ENCODE measurements at places on chromosomes 5 and 9.

DNA sequence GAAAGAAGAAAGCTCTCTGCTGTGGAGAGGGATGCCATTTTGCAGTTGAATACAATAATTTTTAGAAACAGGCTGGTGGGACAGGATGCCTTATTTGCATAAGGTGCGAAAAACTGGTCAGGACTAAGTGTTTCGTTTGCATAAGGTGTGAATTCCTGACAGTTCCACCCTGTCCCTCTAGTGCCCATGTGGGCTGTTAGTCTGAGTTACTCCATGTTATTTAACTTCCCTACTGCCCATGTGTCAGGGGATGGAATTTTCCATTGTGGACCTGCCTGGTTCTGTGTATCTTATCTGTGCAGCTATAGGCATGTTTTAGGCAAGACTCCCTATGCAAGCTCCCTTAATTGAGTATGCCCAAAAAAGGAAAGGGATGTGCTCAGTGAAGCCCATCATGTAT lies 35.3 kb upstream of the NFIL3 start:
- DNase-seq: no peak

DNA sequence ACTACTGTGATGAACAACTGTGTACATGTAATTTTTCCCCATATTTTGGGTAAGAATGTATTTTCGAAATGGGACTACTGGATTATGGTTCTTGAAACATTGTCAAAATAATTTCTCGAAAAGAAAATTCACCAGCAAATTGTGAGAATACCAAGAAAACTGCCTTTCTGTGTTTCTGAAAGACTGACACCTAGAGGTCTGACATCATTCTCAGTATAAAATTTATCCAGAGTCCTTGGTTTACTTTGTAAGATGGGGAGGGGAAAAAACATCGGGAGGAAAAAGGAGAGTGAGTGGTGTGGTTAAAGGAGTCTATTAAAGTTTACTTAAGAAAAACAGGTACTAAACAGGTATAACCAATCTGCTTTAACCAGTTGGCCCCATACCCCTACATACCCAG lies 149.2 kb downstream of the CEP120 start:
- DNase-seq: no peak

DNA sequence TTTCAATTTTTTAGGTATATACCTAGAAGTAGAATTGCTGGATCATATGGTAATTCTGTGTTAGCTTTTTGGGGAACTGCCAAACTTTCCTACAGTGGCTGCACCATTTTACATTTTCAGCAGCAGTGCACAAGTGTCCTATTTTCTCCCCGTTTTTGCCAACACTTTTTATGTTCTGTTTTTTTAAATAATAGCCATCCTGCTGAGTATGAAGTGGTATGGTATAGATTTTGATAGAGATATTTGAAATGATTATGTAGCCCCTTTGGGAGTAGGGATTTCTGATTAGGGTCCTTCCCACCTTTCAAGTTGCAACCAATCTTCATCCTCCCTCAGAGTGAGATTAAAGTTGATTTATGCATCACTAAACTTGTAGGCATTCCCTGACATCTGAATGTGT lies 76.5 kb downstream of the ARHGEF28 start:
- no peak for DNase-seq

GRCh38 chr9:134895908-134896833 lies 15.6 kb downstream of the FCN2 start:
- DNase-seq: no peak

- no peak for DNase-seq
These were observed 18.7 kb upstream of the WNT8A start for GRCh38 chr5:138065102-138065501.

DNA sequence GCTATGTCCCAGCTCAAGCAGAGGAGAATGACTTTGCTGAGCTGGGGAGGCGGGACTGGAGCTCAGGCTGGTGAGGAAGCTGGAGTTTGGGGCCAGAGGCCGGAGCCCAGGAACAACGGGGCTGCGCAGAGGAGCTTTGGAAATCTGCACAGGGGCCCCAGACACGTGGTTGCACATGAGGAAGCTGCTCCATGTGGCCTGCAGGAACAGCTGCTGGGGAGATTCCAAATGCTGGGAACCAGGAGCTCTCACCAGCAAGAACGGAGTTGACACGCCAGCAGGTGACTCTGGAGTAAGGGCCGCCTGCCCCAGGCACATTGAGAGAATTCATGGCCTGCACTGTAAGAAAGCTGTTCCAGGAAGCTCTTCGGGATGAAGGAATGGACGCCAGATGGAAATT lies 91.0 kb downstream of the OLFM1 start:
- DNase-seq: no peak

DNA sequence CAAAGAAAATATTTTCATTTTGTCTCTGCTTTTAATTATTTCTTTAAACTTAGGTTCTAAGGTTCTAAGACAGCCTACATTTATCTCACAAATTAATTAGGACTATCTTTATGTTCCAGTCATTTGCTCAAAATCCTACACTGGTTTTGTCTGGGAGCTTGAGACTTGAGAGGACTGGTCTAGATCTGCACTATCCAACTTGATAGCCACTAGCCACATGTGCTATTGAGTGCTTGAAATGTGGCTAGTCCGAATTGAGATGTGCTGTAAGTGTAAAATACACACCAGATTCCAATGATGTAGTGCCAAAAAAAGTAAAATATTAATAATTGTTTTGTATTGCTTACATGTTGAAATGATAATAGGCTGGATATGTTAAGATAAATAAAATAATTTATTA lies 7.2 kb downstream of the CDC37L1 start:
- no peak for DNase-seq

DNA sequence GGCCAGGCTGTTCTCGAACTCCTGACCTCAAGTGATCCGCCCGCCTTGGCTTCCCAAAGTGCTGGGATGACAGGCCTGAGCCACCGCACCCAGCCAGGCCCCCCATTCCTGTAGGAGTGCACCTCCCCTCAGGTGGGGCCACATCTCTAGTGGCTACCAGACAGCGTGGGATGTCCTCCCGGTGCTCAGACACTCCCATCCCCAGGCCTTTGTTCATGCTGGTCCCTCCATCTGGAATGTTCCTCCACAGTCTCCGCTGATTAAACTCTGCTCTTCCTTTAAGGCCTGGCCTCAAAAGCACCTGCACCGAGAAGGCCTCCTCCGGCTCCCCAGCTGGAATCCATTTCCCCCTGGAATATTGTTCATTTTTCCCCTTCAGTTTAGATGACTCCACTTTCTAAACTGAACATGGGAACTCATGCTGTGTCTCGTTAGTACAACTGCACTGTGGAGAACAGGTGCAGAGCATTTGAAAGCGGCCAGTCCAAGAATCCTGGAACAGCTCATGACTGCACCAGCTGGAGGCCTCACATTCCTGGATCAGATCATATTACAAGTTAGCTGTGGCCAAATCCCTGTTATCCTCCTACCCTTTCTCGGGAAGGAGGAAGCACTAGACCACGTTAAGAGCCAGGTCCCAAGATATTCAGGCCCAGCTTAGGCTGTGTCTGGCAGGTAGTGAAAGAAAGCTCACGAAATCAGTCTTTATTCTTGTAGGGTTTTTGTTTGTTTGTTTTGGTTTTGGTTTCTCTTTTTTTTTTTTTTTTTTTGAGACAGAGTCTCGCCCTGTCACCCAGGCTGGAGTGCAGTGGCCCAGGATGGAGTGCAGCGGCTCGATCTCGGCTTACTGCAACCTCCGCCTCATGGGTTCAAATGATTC lies 10.8 kb upstream of the PRRC2B start:
- DNase-seq: no peak

DNA sequence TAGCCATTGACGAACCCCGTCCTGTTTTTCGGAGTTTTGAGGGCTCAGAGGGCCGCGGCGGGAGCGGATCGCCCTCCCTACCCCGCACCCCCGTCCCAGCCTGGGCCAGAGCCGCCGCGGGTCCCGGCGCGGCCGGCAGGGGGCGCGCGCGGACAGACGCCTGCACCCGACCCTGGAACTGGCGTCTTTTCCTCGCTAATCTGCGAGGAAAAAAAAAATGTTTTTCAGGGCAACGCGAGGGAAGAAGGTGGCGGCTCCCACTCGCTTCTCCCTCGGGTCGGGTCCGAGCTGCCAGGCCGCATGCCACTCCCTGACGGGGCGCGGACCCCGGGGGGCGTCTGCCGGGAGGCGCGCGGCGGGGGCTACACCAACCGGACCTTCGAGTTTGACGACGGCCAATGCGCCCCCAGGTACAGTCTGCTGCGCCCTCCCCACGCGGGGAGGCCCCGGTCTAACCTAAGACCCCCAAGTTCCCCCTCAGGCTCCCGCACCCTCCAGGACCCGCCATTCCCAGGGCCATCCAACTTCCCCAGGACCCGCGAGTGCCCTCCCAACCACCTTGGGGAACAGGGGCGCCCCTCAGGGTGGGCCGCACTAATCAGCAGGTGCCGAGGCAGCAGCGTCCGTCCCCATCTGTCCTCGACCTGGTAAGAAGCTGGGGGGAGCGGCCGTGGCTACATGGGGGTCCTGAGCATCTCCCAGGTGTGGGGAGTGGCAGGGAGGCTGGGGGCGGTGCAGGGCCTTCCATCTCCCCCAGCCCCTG lies at the start of gene KCNT1:
Gene KCNT1, plus strand, starts transcription at position 227 of the 763 bp plus-strand sequence. Its CDS starts 74 bp downstream, at position 301.
- DNase-seq: peak; percentile 20

GRCh38 chr5:72166070-72166979 lies 59.0 kb downstream of the MAP1B start:
- DNase-seq: no peak

GRCh38 chr5:98933445-98934072 lies 4.8 kb upstream of the CHD1 start:
- DNase-seq: peak; percentile 88

DNA sequence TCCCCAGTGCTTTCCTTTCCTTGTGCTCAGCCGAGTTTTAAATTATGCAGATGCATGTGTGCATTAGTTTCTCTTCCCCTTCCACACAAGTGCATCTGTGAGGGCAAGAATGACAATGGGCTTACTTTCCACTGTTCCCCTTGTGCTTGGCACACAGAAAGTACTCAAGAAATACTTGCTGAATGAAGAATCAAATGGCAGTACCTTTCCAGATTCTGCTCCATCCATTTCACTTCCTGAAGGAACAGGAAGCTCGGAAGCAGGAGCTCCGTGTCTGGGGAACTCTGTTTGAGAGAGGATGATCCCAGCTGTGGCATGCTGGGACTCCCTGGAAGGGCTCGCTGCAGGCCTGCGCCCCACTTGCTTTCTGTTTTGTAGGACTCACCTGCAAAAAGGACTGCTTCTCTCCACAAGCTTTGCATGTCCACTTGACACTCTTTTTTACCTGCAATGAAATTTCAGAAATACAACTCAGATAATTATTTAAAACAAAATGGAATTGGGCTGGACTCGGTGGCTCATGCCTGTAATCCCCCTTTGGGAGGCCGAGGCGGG lies 5.5 kb downstream of the MRNIP start:
- DNase-seq: no peak

GRCh38 chr9:20880271-20880670 lies 151.2 kb downstream of the HACD4 start:
- DNase-seq: no peak

- no peak for DNase-seq
These were observed 36.5 kb upstream of the NUDT12 start for GRCh38 chr5:103598997-103599566.

DNA sequence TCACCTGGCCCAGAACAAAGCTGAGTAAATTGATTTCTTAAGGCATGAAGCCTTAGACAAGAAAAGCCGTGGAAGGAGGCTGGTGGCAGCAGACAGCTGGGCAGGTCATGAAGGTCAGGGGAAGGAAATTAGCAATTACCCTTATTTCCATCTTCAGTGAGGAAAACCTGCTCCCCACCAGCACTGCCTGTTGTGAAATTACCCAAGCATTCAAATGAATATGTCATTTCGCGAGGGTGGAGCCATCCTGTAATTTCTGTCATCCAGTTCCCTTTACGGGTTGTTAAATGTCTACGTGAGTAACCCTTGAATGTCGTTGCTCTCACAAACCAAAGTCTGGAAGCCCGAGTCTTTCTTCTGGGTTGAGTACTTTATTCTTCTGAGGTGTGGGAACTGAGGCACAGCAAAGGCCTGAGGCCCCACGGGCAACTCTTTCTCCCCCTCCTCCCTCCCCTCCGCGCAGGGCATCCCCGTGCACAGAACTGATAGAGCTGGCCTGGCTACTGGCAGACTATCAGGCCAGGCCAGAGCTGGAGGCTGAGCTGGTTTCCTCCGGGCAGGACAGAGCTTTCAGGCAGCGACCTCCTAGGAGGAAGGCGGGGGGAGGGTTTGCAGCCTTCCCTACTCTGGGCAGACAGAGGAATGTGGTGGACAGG lies 22.0 kb upstream of the AK3 start:
- peak; percentile 87 for DNase-seq

GRCh38 chr9:84819491-84819991 lies 150.0 kb downstream of the NTRK2 start:
- no peak for DNase-seq

DNA sequence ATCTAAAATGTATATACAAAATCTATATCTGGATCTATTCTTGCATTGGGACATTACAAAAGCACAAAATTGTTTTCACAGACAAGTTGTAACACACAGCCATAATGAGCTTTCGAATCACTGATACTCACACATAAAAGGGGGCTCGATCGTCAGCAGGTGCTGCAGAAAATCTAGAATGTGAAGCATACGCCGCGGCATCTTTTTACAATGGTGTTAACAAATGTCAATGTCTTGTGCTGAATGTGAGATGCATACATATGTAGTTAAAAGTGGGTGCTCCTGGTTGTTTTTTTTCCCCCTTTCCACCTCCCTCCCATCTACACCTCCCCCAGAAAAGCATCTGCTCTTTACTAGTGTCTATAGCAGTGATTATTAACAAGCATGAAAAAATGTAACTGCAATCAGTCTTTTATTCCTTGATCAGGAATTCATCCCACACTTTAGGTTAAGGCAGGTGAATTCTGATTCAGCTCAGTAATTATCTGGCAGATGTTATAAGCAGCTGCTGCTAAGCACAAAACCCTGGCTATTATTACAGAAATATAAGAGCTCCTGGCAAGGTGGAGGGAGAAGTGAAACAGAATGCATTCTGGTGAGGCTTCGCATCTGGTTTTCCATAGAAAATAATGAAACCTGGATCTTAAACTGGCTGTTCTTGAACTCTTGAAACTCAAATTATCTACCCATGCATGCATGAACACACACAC lies 114.1 kb downstream of the MPDZ start:
- DNase-seq: no peak

DNA sequence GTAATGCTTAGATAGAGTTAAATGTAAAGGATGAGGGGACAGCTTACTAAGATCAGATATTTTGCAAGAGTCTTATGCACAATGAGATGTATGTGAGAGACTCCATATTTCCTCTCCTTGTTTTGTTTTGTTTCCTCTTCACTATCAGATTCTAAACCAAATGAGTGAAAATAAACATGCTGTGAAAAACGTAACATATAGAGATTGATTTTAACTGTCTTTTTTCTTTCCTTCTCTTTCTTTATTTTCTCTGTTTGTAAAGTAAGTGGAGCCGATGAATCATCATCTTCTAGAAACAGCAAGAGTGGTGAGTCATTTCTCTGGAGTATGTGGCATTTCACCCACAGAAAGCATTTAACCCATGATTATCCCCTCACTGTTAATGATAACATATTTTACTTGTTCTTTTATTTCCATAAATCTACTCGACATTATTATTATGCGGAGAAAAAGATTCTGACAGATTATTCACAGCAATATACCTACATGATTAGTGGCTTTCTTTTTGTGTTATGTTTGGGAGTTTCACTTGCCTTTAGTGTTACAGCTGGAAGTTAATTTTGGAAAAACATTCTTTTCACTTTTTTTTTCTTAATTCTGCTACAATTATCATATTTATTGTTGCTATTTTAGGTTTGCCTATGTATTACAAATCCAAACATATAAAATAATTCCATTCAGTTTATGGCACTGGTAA lies 2.1 kb upstream of the ANXA1 start:
- peak; percentile 90 for DNase-seq

GRCh38 chr5:82396396-82396795 lies 118.2 kb upstream of the RPS23 start:
- DNase-seq: no peak
